Fibroblast of skin of abdomen (primary cell): ENCODE measurements at places on chromosomes 1 and 21.

GRCh38 chr1:25066256-25066655, 136.2 kb upstream of the RUNX3 start:
- DNase-seq: no peak

GRCh38 chr1:231611111-231611510, 15.5 kb upstream of the DISC1 start:
- DNase-seq: no peak

- no peak for DNase-seq
Measured at GRCh38 chr1:226981386-226981817, 41.3 kb downstream of the COQ8A start.

GRCh38 chr1:42332877-42333276, 2.2 kb downstream of the FOXJ3 start:
- DNase-seq: no peak

DNA sequence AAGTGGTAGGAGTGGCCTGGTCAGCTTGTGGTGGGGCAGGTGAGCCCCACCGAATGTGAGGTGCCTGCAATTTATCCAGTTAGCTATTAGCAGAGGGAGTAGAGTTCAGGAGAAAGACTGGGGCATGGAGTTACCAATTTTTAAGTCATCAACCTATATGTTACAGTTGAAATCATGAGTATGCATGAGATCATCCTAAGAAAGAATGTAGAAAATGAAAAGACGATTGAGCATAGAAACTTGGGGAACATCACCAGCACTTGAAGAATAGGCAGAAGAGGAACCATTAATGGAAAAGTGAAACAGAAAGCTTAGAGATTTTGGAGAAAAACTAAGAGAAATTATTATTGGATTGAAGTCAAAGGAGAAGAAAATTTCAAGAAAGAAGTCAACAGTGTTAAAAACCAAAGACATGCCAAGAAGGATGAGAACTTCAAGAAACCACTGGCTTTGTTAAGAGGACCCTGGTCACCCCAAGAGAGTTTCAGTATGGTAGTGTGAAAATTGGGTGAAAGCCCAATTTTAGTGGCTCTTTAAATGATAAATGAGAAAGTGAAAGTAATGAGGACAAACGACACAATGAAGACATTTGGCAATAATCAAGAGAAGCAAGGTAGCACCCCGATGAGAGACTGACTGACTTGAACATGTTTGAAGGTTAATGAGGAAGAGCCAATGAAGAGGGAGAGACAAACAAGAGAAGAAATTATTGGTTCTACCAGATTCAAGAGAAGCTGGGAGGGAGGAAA, 36.7 kb downstream of the DNASE2B start:
- no peak for DNase-seq

DNA sequence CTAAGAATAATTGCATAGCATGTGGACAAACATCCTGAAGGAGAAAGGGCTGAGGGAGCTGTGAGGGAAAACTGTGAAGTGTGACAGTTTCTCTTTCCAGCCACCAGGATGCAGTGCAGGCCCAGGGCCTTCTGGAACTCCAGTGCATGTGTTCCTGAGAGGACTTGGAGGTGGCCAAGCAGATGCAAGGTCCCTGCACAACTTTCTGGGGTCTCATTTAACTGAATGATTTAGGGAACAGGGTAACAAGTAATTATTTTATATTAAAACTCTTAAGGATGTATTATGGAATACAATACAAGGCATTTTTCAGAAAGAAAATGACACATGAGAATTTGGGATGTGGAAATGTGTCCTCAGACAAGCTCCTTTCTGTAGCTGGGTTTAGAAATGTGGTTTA, 61.2 kb upstream of the MCOLN3 start:
- peak; percentile 70 for DNase-seq

- peak; percentile 69 for DNase-seq
Measured at GRCh38 chr1:203152158-203153034, 23.2 kb downstream of the MYBPH start.

DNA sequence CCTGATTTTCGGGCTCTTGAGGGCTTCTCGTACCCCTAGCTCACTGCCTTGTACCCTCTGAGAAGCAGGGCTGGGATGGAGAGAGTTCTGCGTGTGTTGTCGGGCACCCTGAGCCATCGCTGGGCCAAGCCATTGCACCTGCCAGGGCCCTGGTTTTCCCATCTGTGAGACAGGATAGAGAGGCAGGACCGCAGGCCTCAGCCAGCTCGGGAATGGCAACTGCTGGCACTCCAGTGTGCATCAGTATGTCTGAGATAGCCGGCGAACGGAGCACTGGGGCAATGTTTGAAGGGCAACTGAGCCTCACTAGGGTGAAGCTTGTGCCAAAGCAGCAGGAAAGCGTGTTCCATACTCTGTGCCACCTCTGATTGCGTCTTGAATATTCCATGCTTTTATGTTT, 66.9 kb downstream of the TENT5C start:
- DNase-seq: no peak

GRCh38 chr1:12051361-12051760, 11.7 kb upstream of the TNFRSF8 start:
- DNase-seq: no peak

GRCh38 chr1:23478896-23479665, 4.9 kb downstream of the ASAP3 start:
- peak; percentile 31 for DNase-seq

- DNase-seq: no peak
Measured at GRCh38 chr1:228471154-228471761, 15.9 kb upstream of the RNF187 start.

- DNase-seq: no peak
Measured at GRCh38 chr1:159932296-159933285, 7.3 kb upstream of the TAGLN2 start.

DNA sequence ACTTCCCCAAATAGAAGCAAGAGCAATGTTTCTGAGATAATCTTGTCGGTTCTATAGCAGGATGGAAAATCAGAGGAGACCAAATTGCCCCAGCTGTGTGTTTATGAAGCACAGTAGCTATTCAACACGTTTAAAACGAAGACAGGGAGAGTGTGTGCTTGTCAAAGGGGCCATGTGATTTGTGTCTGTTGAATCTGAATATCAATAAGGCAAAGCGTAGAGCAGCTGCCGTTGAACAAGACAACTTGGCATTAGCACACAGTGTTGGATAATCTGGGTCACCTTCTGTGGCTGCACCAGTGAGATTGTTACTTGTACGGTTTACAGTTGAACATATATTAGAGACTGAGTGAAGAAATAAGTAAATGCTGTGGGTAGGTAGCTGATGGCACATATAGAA, 1.0 kb downstream of the CRB1 start:
- no peak for DNase-seq

GRCh38 chr1:184958554-184959353, 15.6 kb downstream of the NIBAN1 start:
- no peak for DNase-seq

DNA sequence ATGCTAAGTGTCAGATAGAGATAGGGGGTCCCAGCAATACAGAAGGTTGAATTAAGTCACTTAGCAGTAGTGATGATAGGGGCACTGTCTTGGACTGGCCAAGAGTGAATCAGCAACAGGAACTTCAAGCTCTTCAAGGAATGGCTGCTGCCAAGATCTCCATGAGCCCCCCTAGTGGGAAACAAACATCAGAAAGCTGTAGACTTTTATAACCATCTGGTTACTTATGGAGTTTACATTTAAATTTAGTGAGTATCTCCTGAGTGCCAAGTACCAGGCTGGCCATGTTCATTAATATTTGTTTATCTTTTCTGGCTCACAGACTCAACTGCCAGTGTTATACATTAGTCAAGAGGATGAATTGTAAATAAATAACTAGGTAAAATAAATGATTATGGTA, 327.3 kb downstream of the TTLL7 start:
- no peak for DNase-seq

GRCh38 chr1:216047811-216048572, 375.3 kb downstream of the USH2A start:
- peak; percentile 63 for DNase-seq
